ENCODE measurements at places on chromosomes 11 and 22.

GRCh38 chr11:16032974-16033373 lies 323.4 kb downstream of the SOX6 start:
- DNase-seq = no peak

DNA sequence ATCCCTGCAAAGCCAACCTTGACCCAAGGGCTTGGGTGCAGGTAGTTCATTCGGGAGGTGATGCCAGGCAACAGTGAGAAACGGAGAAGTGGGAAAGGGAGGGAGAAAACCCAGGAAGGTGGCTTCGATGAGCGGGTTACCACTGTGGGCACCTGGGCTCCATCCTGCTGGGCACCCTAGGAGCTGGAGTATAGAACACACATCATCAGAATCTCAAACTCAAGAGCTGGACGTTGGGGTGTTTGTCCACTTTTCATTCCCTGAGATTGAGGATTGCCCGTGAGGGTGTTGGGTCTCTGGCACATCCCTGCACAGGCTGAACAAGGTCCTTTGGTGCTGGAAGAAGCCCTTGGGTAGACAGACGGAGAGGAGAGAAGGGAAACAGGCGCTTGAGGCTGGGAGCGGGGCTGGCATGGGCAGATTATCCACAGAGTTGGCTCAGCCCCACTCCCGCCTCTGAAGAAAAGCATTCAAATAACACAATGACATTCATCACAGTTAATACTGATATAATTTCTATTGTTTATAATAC lies 70.4 kb downstream of the LRRC32 start:
- DNase-seq = no peak

DNA sequence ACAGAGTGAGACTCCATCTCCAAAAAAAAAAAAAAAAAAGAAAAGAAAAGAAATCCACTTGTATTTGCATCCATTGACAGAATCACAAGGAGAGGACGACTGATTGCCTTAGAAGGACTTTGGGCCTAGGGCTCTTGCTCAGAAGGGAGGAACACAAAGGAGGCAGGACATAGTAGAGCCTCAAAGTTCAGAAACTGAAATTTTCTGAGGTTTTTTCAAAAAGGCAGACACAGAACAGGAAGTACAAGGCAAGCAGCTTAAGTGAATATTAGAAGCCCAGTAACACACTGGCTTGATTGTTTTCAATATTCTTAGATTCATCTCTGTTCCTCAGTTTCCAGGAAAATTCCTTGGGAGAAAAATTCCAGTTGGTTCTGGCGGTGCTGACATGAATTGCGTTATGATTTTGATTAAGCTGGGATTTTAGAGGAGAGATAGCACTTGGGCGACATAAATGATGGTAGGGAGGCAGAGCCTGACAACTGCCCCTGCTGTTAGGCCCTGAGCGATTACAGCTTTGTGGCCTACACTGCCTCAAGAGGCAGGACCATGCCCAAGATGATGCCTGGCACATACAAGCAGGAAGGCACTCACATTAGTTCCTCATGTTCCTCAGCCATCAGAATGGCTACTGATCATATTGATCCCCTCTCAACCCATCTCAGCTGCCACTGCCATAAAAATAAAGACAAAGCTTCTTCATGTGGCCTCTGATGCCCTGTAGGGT lies 15.3 kb downstream of the CLPB start:
- DNase-seq = no peak

- DNase-seq = no peak
These were observed 91.2 kb downstream of the ARHGAP42 start for GRCh38 chr11:100778166-100778785.

DNA sequence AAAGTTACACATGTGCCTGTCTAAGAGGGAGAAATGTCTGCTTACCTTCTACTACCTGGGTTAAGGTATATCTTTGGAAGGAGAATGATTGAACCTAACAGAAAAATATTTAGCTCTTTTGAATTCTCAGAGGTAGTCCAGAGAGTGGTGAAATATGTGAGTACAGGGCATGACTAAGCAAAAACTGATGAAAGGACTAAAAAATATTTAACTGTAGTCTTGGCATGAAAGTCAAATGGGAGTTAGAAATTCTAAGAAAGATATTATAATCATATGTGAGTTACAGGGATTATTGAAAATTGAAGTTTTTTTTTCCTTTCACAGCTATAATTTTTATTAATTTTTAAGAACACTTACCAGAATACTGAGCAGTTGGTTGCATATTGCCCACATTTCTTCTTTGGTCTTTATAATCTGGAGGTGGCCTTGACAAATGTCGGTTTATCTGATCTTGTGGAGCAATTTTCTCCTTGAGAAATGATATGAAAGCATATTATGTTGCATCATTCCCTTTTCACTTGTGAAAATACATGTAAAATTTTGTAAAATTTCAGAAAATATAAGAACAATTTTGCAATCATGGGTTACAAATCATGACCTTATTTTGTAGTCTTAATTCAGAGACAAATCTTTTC lies 61.4 kb upstream of the MTMR2 start:
- no peak for DNase-seq

GRCh38 chr11:115168686-115169085 lies 335.5 kb downstream of the CADM1 start:
- DNase-seq = no peak

- no peak for DNase-seq
These were observed 37.6 kb downstream of the RIBC2 start for GRCh38 chr22:45450921-45451651.

- DNase-seq = no peak
These were observed 23.9 kb upstream of the ZC3H12C start for GRCh38 chr11:110069158-110069737.

DNA sequence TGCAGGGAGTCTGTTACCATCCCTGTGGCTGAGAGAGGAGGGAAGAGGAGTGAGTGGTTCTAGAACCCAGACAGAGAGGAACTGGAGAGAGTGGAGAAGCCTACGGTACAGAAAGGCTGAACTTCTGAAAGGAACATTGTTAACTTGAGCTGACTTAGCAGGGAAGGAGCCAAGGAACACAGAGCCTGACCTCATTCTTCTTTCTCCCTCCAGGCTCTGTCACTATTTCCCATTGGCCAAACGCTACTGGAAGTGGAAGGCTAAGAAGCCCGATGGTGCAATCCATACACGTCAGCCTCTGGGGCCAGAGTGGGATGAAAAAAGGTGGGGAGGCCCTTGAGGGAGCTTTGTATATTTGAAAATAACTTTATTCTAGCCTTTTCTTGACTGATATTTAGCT lies 16.5 kb upstream of the WT1 start:
- no peak for DNase-seq

- DNase-seq = no peak
These were observed 84.7 kb upstream of the TP53I11 start for GRCh38 chr11:45035413-45035812.

DNA sequence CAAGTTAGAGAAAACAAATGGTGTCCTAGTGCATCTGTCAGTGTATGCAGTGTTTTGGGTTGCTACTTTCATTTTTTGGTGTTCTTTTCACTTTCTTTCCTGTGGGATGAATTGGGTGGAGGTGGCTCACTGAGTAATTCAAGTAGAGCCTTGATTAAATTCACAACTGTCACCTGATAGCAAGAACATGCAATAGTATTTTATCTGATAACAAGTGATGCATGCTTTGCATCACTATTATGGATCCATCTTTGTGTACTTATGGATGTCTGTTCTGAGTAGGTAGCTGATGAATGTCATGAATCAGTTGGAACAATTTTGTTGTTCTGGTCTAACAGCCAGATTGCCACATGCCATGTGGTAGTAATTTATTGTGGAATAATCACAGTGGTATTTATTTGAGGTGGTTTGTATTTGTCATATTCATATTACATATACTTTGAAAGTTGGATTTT lies 87.5 kb downstream of the DDX10 start:
- no peak for DNase-seq

GRCh38 chr11:73342633-73343032 lies 33.6 kb upstream of the RELT start:
- DNase-seq = no peak

GRCh38 chr22:29203488-29204454 lies 1.9 kb upstream of the EMID1 start:
- DNase-seq = no peak

GRCh38 chr11:17864478-17864941 lies 129.9 kb downstream of the KCNC1 start:
- no peak for DNase-seq

DNA sequence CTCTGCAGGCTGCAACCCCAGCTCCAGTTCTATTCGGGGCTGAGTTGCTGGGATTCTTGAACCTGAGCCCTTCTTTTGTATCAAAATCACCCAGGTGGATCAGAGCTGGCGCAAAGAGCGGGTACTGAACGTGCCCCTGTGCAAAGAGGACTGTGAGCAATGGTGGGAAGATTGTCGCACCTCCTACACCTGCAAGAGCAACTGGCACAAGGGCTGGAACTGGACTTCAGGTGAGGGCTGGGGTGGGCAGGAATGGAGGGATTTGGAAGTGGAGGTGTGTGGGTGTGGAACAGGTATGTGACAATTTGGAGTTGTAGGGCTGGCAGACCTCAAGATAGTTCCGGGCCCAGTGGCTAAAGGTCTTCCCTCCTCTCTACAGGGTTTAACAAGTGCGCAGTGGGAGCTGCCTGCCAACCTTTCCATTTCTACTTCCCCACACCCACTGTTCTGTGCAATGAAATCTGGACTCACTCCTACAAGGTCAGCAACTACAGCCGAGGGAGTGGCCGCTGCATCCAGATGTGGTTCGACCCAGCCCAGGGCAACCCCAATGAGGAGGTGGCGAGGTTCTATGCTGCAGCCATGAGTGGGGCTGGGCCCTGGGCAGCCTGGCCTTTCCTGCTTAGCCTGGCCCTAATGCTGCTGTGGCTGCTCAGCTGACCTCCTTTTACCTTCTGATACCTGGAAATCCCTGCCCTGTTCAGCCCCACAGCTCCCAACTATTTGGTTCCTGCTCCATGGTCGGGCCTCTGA lies 3.8 kb downstream of the FOLR1 start:
- DNase-seq = no peak

GRCh38 chr11:67522844-67523555 lies at the start of gene CABP2:
Gene CABP2, minus strand, starts transcription at chr11:67523446. Its CDS starts 120 bp downstream, at chr11:67523326.
- no peak for DNase-seq

GRCh38 chr11:126268361-126268707 lies 361 bp downstream of the SRPRA start:
- no peak for DNase-seq

DNA sequence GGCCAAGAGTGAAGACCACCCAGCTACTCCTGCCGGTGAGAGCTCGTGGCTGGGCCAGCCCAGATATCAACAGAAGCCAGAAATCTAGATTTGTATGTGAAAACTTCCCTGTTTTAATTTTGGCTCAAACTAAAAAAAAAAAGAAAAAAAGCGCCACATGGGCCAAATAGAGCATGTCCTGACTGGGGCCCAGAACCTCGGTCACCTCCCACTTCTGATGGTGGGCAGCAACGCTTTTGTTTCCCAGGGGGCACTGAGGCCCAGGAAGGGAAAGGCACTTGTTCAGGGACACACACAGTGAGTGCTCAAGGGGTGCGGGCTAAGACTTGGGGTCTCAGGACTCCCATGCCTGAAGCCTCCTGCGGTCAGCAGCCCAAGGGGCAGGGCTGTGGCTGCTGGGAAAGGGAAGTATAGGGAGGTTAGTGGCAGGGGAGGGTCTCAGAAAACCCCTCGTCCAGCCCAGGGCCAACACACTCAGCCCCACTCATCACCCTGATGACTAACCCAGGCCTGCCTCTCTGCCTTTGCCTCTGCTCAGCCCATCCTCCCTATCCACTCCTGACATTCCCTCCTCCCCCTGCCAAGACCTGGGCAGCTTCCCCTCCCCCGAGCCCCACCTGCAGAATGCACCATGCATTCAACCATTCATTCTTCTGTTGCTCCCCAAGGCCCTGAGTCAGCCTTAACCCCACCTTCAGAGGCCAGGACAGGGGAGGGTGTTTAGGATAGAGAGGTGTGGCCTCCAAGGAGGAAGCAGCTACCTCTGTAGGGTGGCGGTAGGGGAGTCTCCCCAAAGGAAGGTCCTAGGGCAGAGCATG lies 30.0 kb upstream of the TCF20 start:
- no peak for DNase-seq

- DNase-seq = no peak
These were observed 48.8 kb upstream of the RTL6 start for GRCh38 chr22:44546686-44547310.

DNA sequence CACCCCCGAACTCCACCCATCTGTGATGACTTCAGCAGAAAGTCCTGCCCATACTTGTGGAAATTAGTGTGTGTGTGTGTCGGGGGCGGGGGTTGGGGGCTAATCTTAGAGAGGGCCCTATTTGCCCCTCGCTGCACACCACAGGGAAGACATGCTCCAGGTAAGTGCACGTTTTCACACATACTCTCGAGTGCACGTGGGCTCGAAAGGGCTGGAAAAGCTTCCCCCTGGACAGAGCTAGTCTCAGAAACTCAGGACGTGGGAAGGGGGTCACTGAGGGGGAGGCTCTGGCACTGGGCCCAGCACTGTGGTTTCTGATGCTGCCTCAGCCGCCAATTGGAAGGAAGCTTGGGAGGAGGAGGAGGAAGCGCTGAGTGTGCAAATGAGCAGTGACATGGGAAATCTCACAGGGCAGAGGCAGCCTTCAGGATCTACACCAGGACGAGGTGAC lies 40.7 kb upstream of the CD82 start:
- no peak for DNase-seq

GRCh38 chr22:35496768-35497312 lies 43.8 kb upstream of the RASD2 start:
- no peak for DNase-seq

DNA sequence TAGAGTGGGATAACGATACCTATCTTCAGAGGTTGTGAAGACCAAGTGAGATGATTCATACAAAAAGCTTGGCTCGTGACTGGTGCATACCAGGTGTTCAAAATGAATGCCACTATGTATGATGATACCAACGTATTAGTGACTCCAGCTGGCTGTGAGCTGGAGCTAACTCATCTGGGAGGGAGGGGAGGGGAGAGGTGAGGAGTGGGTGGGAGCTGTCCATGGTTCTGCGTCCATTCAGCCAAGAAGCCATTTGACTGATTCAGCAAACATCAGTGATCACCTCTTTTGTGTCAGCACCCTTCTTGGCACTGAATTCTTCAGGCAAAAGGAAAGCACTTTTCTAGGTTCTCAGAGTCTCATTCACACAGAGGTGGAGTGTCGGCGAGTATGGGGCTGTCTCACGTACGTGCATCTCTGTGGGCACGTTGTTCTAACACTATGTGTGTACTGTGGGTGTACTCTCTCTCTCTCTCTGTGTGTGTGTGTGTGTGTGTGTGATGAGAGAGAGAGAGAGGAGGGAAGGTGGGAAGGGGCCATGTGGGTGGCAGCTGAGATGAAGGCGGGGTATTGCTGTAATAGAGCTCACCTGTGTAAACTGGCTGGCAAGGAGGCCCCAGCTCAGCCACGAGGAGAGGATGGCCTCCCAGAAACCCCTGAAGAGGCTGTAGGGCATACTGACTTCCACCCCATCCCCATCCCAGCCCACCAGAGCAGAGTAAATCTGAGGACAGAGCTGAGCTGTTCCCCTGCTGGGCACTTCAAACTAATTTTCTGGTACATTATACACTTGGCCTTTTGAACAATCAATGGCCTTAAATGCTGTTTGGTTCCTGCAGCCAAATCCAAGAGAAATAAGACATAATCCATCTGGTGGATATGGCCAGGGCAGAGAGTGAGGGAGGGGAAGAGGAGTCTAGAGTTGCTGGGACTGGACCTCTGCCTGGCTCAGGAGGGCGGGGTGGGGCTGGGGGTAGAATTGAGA lies 96.1 kb upstream of the THY1 start:
- DNase-seq = peak; percentile 4

Measured in stimulated activated CD4-positive, alpha-beta T cell treated with anti-CD3 and anti-CD28 coated beads, Interleukin-2, amount 100 ng/mL, for 48 hours (primary cell).